ENCODE measurements at places on chromosomes 12 and 14.

- peaks cover 39% of the 10 kb centered on the region for H3K27me3 ChIP-seq
- DNase-seq = no peak
- no peaks in the 10 kb centered on the region for H3K4me1 ChIP-seq
- no peak overlapping the region for H3K27ac ChIP-seq
These were observed 4.6 kb upstream of the ZDHHC22 start for GRCh38 chr14:77145975-77146740.

DNA sequence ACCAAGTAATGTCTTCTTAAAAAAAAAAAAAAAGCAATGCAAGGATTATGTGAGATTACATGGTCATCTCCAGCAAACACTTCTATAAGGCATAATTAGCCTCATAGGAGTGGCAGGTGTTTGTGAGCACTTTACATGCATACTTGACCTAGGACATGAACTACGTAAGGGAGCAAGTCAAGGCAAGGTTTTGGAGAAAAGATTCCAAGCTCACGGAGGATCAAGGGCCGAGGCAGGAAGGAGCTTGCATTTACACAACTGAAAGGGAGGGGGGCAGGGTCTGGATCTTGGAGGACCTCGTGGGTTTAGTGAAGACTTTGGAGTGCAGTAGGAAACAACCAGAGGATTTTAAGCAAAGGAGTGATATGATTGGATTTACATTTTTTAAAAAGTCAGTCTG lies 112.5 kb downstream of the CCER1 start:
- no peak overlapping the region for H3K27ac ChIP-seq
- no peak overlapping the region for H3K4me3 ChIP-seq
- DNase-seq = no peak
- no peaks in the 10 kb centered on the region for H3K4me1 ChIP-seq
- H3K36me3 ChIP-seq = no peaks in the 10 kb centered on the region
- H3K27me3 ChIP-seq = no peaks in the 10 kb centered on the region

GRCh38 chr12:130981074-130981742 lies 27.5 kb downstream of the ADGRD1 start:
- no peaks in the 10 kb centered on the region for H3K27me3 ChIP-seq
- H3K36me3 ChIP-seq = no peaks in the 10 kb centered on the region
- no peaks in the 10 kb centered on the region for H3K4me1 ChIP-seq

GRCh38 chr12:76026643-76027063 lies 4.9 kb downstream of the PHLDA1 start:
- H3K36me3 ChIP-seq = no peaks in the 10 kb centered on the region
- H3K4me1 ChIP-seq = peaks cover 24% of the 10 kb centered on the region
- no peak overlapping the region for H3K27ac ChIP-seq
- H3K27me3 ChIP-seq = no peaks in the 10 kb centered on the region
- no peak for DNase-seq

DNA sequence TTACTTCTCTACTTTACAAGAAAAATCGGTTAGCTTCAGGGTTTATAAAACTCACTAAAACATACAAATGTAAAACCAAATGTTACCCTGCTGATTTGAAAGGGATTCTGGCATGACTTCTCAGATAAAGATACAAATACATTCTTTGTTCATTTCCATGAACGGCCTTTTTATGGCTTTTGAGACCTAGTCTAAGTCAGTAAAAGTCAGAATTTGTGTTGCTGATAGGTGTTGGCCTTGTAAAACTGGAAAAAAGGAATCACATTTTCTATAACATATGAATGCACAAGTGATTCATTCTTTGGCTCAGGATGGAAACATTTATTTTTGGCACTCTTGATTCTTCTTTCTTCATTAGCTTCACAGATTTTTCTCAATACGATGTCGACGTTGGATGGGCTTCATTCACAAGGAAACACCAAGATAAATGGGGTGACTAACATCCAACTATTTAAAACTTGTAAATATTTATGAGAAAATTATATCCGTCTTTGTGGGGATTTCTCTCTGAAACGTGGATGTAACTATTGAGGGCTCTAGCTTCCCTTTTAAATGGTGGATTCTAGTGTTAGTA lies 27.0 kb upstream of the CPM start:
- H3K27me3 ChIP-seq = no peaks in the 10 kb centered on the region
- no peak for DNase-seq
- no peak overlapping the region for H3K27ac ChIP-seq
- H3K4me3 ChIP-seq = no peak overlapping the region
- H3K36me3 ChIP-seq = no peaks in the 10 kb centered on the region

DNA sequence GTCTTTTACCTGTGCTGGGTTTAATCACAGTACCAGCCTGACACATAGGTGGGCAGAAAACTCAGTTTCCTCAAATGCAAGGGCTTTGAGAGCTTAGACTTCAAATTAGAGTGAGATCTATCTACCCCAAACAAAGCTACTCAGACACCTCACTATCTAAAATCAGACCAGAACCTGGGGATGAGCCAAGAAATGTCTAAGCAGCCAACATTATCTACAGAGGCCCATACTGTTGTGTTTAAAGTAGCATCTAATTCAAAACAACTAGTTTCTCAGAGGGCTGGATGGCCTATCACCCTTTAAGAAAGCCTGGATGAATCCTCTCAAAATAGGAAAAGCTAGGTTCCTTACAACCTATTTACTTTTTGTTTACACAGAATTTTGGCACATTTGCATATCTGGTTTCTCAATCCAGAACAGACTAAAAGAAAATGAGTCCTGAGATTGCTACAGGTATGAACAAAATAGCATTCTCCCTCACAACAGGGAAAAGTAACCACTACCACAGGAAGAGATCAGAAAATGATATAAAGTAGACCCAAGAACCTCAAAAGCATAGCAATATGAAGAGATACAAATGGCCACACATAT lies 142.4 kb downstream of the ZFP36L1 start:
- no peaks in the 10 kb centered on the region for H3K27me3 ChIP-seq
- H3K4me1 ChIP-seq = peaks cover 3% of the 10 kb centered on the region
- no peaks in the 10 kb centered on the region for H3K36me3 ChIP-seq
- DNase-seq = no peak
- H3K4me3 ChIP-seq = no peak overlapping the region

DNA sequence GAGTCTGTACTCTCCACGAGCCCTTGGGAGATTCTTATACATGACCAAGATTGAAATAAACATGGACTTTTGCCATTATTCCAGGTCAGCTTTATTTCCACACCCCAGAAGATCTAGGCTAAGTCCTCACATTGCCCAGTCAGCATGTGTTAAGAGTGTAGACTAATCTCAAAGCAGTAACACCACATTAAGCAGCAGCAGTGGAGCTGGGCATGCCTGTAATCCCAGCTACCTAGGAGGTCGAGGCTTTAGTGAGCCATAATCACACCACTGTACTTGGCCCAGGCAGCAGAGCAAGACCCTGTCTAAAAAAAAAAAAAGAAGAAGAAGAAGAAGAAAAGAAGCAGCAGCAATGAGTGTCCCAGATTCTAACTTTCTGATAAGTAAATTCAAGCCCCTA lies 65.5 kb downstream of the C12orf56 start:
- no peak overlapping the region for H3K27ac ChIP-seq
- no peaks in the 10 kb centered on the region for H3K4me1 ChIP-seq
- DNase-seq = no peak
- no peaks in the 10 kb centered on the region for H3K36me3 ChIP-seq
- H3K27me3 ChIP-seq = peaks cover 5% of the 10 kb centered on the region

DNA sequence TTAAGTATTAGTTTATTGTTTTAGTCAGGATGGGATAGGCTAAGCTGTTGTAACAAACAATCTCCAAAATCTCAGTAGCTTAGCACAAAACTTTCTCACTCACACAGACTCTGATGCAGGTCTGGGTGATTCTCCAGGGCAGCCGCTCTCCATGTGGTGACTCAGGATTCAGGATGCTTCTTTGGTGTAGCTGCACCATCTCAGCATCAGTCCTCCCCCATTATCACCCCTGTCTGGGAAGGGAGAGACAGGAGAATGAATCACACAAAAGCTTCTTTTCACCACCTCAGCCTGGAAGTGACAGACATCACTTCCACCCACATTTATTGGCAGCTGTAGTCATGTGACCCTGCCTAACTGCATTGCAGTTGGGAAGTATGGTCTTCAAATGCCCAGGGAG lies 142.3 kb downstream of the DICER1 start:
- peaks cover 10% of the 10 kb centered on the region for H3K27me3 ChIP-seq
- DNase-seq = no peak
- H3K4me1 ChIP-seq = no peaks in the 10 kb centered on the region
- no peaks in the 10 kb centered on the region for H3K36me3 ChIP-seq
- H3K27ac ChIP-seq = no peak overlapping the region

- no peak for DNase-seq
- no peaks in the 10 kb centered on the region for H3K36me3 ChIP-seq
- H3K4me3 ChIP-seq = no peak overlapping the region
These were observed 2.3 kb upstream of the ADSS1 start for GRCh38 chr14:104721505-104722431.

DNA sequence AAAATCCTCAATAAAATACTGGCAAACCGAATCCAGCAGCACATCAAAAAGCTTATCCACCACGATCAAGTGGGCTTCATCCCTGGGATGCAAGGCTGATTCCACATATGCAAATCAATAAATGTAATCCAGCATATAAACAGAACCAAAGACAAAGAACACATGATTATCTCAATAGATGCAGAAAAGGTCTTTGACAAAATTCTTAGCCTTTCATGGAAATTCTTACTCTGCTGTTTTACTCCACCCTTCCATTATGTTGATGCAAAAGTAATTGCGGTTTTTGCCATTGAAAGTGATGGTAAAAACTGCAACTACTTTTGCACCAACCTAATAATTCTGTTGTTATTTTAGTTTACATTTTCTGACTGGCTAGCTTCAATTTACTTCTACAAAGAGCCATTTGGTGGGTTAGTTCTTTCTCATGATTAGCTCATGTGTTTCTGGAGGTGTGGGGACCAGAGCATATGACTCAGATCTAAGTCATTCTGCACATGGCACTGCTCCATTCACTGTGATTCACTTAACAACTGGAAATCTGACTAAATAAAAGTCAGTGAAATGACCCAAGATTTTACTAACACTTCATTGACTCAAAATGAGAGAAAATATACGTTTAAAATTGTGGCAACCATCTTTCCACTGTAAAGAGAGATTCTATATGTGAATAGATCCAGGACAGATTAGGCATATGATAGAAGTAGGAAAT lies 99.9 kb downstream of the TMTC3 start:
- DNase-seq = no peak
- no peaks in the 10 kb centered on the region for H3K36me3 ChIP-seq
- H3K27me3 ChIP-seq = no peaks in the 10 kb centered on the region
- H3K4me1 ChIP-seq = no peaks in the 10 kb centered on the region
- no peak overlapping the region for H3K4me3 ChIP-seq
- no peak overlapping the region for H3K27ac ChIP-seq

DNA sequence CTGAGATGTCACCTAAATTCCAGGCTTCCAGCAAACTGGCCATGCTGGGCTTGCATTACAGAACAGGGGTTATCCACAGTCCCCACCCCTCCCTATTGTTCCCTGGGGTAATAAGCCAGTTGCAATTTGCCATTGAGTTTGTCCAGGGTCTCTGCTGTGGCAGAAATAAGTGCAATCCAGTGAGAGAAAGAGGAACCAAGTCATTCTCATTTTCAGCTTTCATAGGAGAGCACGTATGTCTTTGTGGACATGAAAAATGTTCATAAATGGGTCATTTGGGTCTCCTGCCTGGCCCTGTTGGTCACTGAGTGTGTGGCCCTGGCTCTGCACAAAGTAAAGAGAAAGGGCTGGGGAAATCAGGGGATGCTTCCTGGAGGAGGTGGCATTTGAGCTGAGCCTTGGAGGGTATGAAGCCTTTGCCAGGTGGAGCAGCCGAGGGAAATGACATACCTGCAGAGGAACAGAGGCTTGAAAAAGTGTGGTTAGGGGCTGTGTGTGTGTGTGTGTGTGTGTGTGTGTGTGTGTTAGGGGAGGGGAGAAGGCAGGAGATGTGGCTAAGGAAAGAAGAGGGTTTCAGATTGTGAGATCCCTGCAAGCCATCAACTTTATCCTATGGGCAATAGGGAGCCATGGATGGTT lies 29.3 kb downstream of the CMKLR1 start:
- H3K27me3 ChIP-seq = no peaks in the 10 kb centered on the region
- H3K4me1 ChIP-seq = peaks cover 55% of the 10 kb centered on the region
- no peak overlapping the region for H3K27ac ChIP-seq
- H3K36me3 ChIP-seq = no peaks in the 10 kb centered on the region
- no peak overlapping the region for H3K4me3 ChIP-seq

GRCh38 chr12:89840162-89840922 lies 131.7 kb upstream of the ATP2B1 start:
- no peak overlapping the region for H3K4me3 ChIP-seq
- no peak for DNase-seq
- no peaks in the 10 kb centered on the region for H3K36me3 ChIP-seq
- H3K4me1 ChIP-seq = no peaks in the 10 kb centered on the region
- no peak overlapping the region for H3K27ac ChIP-seq

DNA sequence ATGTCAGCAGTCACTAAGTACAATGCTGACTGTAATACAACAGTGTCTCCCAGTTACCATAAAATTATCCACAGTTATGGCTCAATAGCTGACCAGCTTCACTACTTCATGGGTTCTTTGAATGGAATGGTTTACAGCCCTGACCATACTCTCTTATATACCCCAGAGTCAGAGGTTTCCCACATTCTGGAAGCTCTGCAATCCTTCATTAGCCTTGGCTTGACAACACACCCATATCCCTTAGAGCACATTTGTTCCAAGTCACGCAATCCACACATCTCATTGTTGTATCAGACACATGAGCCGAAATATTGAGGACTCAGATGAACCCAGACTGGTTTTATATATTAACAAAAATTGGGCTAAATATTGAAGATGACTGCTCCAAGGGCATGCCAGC lies 209.4 kb upstream of the PLXNC1 start:
- no peaks in the 10 kb centered on the region for H3K4me1 ChIP-seq
- no peak for DNase-seq

DNA sequence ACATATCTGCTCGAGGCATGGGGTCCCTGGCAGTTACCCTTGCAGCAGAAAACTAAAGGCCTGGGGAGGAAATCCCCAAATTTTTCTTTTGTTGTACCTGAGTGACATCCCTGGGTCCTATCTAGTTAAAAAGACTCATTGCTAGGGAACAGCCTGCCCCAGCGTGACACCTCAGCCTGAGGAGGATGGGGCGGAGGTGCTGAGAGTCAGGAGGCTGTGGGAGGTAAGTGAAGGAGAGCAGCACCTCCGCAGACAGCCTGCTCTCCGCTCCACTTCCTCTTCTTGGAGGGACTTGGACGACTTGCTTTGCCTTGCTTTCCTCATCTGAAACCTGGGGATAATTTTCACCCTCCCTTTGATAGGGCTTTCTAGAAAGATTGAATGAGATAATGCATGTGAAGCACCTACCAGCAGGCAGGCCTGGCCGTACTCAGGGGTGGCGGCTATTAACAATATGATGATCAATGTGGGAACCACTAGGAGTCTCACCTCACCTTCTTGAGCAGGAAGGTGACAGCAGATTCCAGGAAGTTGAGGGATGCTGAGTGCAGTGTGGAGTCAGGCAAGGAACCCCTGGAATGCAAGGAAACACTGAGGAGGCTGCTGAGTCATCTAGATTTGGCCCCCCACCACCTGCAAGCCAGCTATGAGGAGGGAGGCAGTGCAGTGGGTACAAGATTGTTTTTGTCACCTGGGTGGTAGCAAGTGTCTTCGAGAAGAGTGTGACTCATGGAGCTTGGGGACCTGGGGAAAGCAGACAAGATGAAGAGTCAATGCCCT lies 23.2 kb downstream of the UBE3B start:
- H3K4me3 ChIP-seq = no peak overlapping the region
- no peak overlapping the region for H3K27ac ChIP-seq
- no peak for DNase-seq
- no peaks in the 10 kb centered on the region for H3K4me1 ChIP-seq

GRCh38 chr12:131232036-131232435 lies 278.3 kb downstream of the ADGRD1 start:
- H3K4me3 ChIP-seq = no peak overlapping the region
- no peaks in the 10 kb centered on the region for H3K36me3 ChIP-seq
- no peaks in the 10 kb centered on the region for H3K27me3 ChIP-seq
- no peak for DNase-seq

- H3K36me3 ChIP-seq = no peaks in the 10 kb centered on the region
- no peaks in the 10 kb centered on the region for H3K27me3 ChIP-seq
- peak overlapping the region; percentile 68 for H3K27ac ChIP-seq
- peaks cover 24% of the 10 kb centered on the region for H3K4me1 ChIP-seq
These were observed 531 bp downstream of the DLGAP5 start for GRCh38 chr14:55190906-55191202.
